ENCODE measurements at places on chromosomes 3 and 15. TPM values are rescaled to one million over a fixed set of nuclear protein-coding genes. Genes with fewer than 3 reads are reported as not detected.

Gene RARB
- total RNA-seq: 7.8 TPM

Gene TRH
- 1.6 TPM for total RNA-seq

Gene EAF1
- 31.3 TPM for total RNA-seq

Gene LRRC15
- total RNA-seq: not detected

Gene CCDC54
- 1.6 TPM for total RNA-seq

Gene CCDC50
- 126 TPM for total RNA-seq

Gene KCNMB2
- 11.9 TPM for total RNA-seq

Gene MYRIP
- 10.0 TPM for total RNA-seq

Gene DHX30
- 98.9 TPM for total RNA-seq

Gene NIPA2
- total RNA-seq: 42.9 TPM

Measured in parietal lobe (tissue), 2 donors.